Kidney (tissue), 22 donors: ENCODE measurements at places on chromosomes 6 and 20. TPM values are rescaled to one million over a fixed set of nuclear protein-coding genes. Genes with fewer than 3 reads are reported as not detected.

- H3K27ac ChIP-seq, result no peak overlapping the region
- H3K4me3 ChIP-seq, result no peak overlapping the region
- H3K36me3 ChIP-seq, result no peaks in the 10 kb centered on the region
- no peaks in the 10 kb centered on the region for H3K4me1 ChIP-seq
These were observed 19.5 kb upstream of the TMX4 start for GRCh38 chr20:8039042-8039441.

DNA sequence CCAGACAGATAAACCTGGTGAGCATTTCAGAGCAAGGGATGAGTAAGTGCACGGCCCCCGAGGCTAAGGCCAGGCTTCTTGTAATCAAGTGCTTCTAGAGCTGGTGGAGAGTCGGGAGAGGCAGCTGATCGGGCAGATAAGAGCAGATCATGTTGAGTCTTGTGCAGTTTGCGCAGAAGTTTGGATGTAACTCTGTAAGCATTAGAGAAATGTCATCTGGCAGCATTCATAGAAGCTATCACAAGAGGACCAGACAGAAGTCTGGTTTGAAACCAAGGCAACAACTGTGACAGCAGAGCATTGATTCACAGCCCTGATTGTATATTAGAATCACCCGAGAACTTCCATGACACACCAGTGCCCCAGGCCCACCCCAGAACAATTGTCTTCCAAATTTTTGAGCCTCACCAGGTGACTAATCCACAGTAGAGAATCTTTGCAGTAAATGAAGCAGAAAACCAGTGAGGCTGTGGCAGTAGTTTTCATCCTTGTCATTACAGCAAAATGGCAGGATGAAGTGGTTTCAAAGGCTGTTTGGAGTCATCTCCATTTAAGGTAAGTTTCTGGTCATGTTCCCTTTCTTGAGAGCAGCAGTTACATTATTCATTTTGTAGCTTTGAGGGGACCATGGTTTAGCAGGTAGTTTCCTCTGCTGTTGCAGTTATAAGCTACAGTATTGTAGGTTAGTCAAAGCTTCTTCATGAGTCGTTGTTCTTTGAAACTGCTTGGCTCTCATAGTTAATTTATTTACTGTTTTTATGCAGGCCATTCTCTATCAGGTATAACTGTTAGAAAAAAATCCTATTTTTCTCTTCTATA is 84.1 kb downstream of the RNF217 start:
- no peaks in the 10 kb centered on the region for H3K4me1 ChIP-seq
- H3K27me3 ChIP-seq, result no peaks in the 10 kb centered on the region
- H3K36me3 ChIP-seq, result no peaks in the 10 kb centered on the region

DNA sequence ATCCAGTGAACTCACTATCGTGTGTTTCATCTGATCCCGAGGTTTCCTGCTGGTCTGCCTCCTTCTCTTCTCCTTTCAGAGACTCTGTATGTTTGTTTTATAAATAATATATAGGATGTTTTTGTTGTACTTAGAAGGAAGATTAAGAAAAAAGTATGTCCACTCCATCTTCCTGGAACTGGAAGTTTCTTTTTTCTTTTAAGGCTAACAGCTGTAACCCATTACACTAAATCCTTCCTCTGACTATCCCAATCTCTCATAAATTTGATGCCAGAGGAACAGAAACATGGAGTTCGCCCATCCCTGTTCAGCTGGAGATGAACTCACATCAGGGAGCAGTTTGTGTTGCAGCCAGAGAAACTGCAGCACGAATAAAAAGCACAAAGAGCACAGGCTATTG is 20.7 kb downstream of the RIPK1 start:
- H3K27me3 ChIP-seq, result no peaks in the 10 kb centered on the region
- peaks cover 22% of the 10 kb centered on the region for H3K36me3 ChIP-seq
- no peaks in the 10 kb centered on the region for H3K4me1 ChIP-seq

GRCh38 chr6:113178349-113178748 is 678.8 kb upstream of the MARCKS start:
- H3K4me1 ChIP-seq, result no peaks in the 10 kb centered on the region
- H3K4me3 ChIP-seq, result no peak overlapping the region
- H3K36me3 ChIP-seq, result no peaks in the 10 kb centered on the region
- DNase-seq, result no peak
- H3K27me3 ChIP-seq, result no peaks in the 10 kb centered on the region

- H3K4me1 ChIP-seq, result no peaks in the 10 kb centered on the region
- H3K36me3 ChIP-seq, result no peaks in the 10 kb centered on the region
- no peak overlapping the region for H3K27ac ChIP-seq
These were observed 121.3 kb downstream of the TFAP2B start for GRCh38 chr6:50939931-50940330.

GRCh38 chr20:31681769-31682168 is 40.9 kb downstream of the BCL2L1 start:
- H3K4me1 ChIP-seq, result peaks cover 66% of the 10 kb centered on the region
- DNase-seq, result no peak
- no peaks in the 10 kb centered on the region for H3K27me3 ChIP-seq
- no peak overlapping the region for H3K4me3 ChIP-seq
- H3K36me3 ChIP-seq, result peaks cover 15% of the 10 kb centered on the region
- H3K27ac ChIP-seq, result no peak overlapping the region

DNA sequence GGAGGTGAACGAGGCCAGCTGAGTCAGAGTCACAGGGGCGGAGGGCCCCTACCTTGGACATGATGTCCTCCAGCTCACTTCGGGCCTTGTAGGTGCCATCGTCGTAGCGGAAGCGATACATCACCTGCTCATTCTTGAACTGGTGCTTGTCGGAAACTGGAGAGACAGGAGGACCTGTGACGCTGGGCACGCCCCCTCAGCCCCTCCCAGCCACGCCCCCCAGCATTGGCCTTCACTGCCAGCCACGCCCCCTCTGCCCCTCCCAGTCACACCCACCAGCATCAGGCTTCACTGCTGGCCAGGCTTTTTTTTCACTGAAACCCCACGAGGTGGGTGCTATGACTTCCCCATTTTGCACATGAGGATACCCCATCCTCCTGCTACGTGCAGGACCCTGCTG is 148.2 kb downstream of the PREX1 start:
- H3K36me3 ChIP-seq, result no peaks in the 10 kb centered on the region
- H3K4me1 ChIP-seq, result peaks cover 32% of the 10 kb centered on the region
- no peaks in the 10 kb centered on the region for H3K27me3 ChIP-seq
- no peak overlapping the region for H3K4me3 ChIP-seq
- H3K27ac ChIP-seq, result no peak overlapping the region
- peak; percentile 70 for DNase-seq

DNA sequence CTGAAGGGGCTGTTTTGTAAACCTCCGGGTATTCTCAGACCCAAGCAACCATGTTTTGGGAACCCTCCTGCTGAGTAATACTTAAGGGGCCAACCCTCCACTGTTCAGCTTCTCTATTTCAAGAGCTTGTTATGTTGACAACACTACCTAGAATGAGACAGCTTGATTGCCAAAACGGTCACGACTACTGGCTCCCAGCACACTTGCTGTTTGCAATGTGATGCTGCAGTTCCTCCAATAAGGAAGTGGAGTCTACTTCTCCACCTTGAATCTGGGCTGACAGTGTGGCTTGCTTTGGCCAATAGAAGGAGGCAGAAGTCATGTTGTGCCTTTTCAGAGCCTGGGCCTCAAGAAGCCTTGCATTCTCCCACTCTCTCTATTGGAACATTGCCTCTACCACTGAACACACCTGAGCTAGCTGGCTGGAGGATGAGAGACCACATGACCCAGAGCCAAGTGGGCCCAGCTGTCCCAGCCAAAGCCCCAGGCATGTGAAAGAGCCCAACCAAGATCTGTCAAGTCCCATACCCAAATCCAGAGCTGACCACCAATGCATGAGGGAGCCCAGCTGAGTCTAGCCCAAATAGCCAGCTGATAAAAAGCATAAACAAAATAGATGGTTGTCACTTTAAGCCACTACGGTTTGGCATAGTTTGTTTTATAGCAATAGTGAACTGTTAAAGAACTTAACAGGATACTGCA is 108.0 kb downstream of the PRND start:
- no peaks in the 10 kb centered on the region for H3K36me3 ChIP-seq
- H3K27me3 ChIP-seq, result no peaks in the 10 kb centered on the region
- DNase-seq, result peak; percentile 17
- H3K4me3 ChIP-seq, result no peak overlapping the region
- no peak overlapping the region for H3K27ac ChIP-seq

GRCh38 chr20:32444474-32445220 is 86.5 kb downstream of the ASXL1 start:
- DNase-seq, result no peak
- peaks cover 8% of the 10 kb centered on the region for H3K36me3 ChIP-seq
- no peak overlapping the region for H3K4me3 ChIP-seq

DNA sequence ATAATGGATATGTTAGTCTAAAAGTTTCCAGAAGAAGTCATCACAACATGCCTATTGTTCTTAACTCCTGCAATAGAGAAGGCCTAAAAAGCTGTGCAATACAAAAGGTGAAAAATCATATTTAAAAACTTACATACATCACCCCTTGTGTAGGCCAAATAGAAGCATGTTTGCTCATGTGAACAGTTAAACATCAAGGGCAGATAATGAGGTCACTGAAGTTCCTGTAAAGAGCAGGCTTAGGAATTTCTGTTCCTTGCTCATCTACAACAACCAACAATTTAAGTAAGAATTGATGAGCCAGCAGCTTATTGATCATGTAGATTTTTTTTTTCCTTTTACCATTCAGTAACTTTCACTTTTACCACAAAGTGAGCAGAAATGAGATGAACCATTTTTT is 7.5 kb upstream of the NUP153 start:
- no peaks in the 10 kb centered on the region for H3K27me3 ChIP-seq
- H3K4me3 ChIP-seq, result no peak overlapping the region
- no peak for DNase-seq
- no peaks in the 10 kb centered on the region for H3K36me3 ChIP-seq

DNA sequence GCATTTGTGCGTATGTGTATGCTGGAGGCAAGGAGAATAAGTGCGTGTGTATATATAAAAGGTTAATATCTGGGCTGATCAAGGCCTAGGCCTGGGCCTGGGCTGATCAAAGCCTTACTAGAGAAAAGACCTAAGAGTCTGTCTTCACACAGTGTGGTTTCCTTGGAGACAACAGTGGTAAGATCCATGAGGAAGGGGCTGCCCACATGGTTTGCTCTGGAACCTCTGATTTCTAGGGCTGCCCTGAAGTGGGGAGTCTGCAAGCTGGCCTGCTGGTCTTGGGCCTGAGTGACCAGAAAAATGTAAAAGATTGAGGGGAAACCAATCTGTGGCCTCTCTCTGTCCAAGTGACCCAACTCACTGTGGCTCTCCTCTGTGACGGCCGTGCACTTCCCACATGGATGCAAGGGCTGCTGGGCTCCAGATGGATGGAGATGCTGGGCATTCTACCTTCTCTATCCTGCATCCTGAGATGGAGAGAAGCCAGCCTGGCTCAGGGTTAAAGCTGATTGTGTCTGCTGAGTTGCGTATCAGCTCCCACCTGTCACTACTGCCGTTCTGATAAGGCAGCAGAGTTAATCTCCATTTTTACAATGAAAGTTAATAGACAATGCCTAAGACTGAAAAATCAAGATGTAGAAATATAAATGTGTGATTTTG is 90.3 kb upstream of the NXT1 start:
- H3K36me3 ChIP-seq, result no peaks in the 10 kb centered on the region
- no peaks in the 10 kb centered on the region for H3K4me1 ChIP-seq
- no peaks in the 10 kb centered on the region for H3K27me3 ChIP-seq
- no peak overlapping the region for H3K4me3 ChIP-seq
- H3K27ac ChIP-seq, result no peak overlapping the region

DNA sequence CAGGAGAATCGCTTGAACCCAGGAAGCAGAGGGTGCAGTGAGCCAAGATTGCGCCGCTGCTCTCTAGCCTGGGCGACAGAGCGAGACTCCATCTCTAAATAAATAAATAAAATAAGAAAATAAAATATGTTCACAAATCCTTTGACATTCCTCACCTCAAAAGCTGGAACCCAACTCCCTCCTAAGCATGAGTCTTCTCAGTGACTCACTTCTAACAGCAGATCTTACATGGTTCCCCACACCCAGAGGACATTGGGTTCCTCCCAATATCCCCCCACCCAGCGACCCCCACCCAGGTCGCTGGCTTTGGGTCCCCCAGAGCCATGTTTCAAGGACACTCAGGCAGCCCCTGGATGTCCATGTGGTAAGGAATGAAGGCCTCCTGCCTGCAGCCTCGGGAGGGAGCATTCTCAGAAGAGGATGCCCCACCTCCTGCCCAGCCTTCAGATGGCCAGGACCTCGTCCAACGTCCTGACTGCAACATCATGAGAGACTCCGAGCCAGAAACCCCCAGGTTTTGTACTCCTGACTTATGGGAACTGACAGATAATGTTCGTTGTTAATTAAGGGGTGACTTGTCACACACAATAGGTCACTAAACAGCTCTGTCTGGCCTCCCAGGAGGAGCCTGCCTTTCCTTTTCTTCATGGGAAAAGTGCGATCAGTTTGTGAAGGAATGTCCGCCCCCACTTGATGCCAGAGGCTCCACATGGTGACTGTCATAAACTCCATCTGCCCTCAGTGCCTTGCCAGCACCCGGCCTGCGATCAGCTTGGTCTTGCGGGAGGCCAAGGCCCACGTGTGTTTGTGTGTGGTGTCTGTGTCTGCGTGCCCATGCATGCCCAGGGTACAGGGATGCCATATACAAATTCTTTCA is 10.1 kb upstream of the GMEB2 start:
- H3K4me1 ChIP-seq, result no peaks in the 10 kb centered on the region
- no peak overlapping the region for H3K4me3 ChIP-seq
- no peak for DNase-seq
- no peaks in the 10 kb centered on the region for H3K27me3 ChIP-seq
- H3K36me3 ChIP-seq, result no peaks in the 10 kb centered on the region

DNA sequence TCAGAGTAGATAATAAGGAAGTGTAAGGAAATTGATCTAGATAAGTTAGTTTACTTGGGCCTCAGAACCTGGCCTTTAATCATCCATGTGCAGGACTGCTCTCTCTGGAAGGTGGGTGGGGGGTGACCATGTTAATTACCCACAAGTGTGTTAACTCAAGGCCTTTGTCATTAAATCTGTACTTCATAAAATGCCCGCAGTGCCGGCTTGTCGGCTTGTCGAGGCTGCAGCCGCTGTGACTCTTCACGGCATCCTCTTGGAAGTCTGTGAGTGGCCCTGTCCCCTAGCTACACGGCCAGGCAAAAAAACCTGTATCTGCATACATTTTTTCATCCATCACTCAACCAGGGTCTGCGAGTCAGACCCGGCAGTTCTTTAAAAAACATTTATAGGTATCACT is 70.9 kb upstream of the ASCC3 start:
- DNase-seq, result no peak
- no peaks in the 10 kb centered on the region for H3K36me3 ChIP-seq
- H3K4me1 ChIP-seq, result no peaks in the 10 kb centered on the region
- no peak overlapping the region for H3K4me3 ChIP-seq
- H3K27ac ChIP-seq, result no peak overlapping the region

GRCh38 chr20:34251619-34252018 is 10.4 kb downstream of the ASIP start:
- H3K36me3 ChIP-seq, result no peaks in the 10 kb centered on the region
- no peaks in the 10 kb centered on the region for H3K27me3 ChIP-seq
- no peaks in the 10 kb centered on the region for H3K4me1 ChIP-seq
- H3K27ac ChIP-seq, result no peak overlapping the region

Gene SLC26A8
- 0.22 TPM for total RNA-seq

Gene FAM83B
- total RNA-seq, result 12.7 TPM

Gene SNAI1
- 3.7 TPM for total RNA-seq

Gene MAP1LC3A
- 42.5 TPM for total RNA-seq

Gene LY6G5C
- 2.5 TPM for total RNA-seq

Gene C20orf144
- 0.16 TPM for total RNA-seq

Gene PEX7
- total RNA-seq, result 10.6 TPM
